ENCODE measurements at places on chromosomes 16 and 17. TPM values are rescaled to one million over a fixed set of nuclear protein-coding genes. Genes with fewer than 3 reads are reported as not detected.
A peak's percentile ranks its signal among the peaks of the same experiment; 100 is the strongest.

- peak; percentile 47 for DNase-seq
These were observed 12.7 kb upstream of the FOXF1 start for GRCh38 chr16:86497551-86498021.

DNA sequence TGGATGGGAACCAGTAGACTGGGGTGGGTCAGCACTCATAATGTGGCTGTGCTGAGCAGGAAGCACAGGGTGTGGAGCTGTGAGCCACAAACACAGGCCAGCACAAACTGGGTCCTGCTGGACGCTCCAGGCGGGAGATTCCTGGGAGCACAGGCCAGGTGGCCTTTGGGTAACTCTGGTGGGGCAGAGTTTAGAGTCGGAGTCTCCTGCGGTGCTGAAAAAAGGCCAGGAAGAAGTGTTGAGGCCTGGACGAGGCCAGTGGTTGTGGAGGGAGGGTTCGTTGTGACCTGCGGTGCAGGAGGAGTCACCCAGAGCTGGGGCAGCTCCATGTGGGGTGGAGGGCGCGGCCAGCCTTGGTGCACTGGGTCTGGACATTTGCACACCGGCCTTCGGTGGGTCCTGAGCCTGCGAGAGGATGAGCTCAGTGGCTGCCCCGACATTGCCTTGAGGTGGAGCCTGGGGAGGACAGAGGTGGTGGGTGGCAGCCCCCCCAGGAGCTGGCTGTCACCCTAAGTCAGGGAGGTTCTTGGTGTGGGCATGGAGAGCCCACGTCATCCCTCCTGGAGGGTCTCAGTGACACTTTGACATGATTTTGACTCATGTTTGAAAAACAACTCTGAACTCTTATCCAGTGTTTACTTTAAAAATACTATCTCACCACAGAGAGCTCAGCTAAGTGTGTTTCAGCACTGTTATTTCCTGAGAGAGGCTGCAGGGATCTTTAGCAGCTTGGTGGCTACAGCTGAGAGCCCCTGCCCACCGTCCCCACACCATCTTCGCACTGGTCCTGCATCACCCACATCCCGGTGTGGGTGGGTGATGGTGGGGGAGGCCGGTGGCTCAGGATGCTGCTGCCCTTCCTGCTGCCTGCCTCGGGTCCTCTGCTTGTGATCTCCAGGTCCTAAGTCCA is 98.7 kb downstream of the NPIPB11 start:
- DNase-seq = no peak

DNA sequence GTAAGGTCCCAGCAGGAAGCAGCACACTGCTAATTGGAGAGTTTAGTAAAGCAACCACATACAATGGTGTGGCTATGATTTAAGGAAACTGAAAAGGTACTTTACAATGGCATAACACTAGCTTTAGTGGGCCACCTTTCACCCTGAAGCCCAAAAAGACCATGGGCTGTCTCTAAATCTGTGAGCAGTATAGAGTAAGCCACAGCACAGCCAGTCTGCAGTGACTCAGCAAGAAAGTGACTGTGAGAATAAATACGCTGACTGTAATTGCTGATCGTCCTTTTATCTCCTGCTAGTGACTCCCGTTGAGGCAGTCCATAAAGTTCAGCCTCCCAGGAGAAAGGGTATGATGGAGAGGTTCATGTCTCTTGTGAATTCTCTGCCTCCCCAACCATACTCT is 679.8 kb upstream of the KIF2B start:
- DNase-seq = no peak

The UMOD gene
- total RNA-seq = not detected

The LRRC59 gene
- total RNA-seq = 46.4 TPM

The MC1R gene
- 5.1 TPM for total RNA-seq

The OSBPL7 gene
- 33.3 TPM for total RNA-seq
